ENCODE measurements at places on chromosomes 6 and 20.

DNA sequence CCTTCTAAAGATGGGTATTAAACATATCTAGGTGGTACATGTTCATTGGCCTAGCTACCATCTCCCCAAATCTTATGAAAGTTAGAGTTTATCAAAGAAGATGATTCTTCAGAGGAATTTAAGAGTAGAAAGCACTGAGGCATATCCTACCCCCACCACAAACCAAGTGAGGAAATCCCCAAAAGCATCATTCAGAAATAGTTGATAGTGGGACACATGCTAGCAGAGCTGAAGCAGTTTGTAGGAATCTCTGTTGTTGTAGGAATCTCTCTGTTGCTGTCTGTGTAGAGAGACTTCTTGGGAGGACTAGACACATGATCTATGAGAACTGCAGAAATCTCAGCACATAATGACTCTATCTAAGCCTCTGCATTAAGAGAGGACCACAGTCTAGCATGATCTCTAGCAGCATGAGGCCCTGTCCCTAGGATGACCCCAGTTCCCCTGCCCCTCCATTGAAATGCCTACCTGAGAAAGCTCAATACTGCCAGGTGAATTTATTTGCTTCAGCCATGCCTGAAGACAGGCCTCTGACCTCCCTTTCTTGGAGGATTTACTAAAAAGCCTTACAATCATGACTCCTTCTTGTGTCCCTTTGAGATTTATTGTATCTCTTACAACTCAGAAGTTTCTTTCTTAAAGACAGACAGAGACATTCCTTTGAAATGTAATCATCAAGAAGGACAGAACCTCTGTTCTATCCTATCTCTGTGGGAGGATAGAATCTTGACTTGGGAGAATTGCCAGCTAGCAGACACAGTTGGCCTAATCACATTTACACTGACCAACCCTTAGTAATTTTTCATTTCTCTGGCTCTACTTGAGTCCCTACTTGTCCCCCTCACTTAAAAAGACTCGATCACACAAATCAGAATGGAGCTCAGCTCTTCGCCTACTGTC lies 582.4 kb downstream of the PHF3 start:
- DNase-seq: no peak
- H3K4me1 ChIP-seq: no peaks in the 10 kb centered on the region
- no peak overlapping the region for H3K27ac ChIP-seq
- H3K4me3 ChIP-seq: no peak overlapping the region
- H3K27me3 ChIP-seq: no peaks in the 10 kb centered on the region

GRCh38 chr6:88167352-88167937 lies 1.3 kb upstream of the CNR1 start:
- H3K27ac ChIP-seq: no peak overlapping the region
- H3K27me3 ChIP-seq: peaks cover 71% of the 10 kb centered on the region
- H3K4me1 ChIP-seq: no peaks in the 10 kb centered on the region

- no peak overlapping the region for H3K4me3 ChIP-seq
- H3K36me3 ChIP-seq: no peaks in the 10 kb centered on the region
- no peaks in the 10 kb centered on the region for H3K27me3 ChIP-seq
- H3K27ac ChIP-seq: no peak overlapping the region
- no peak for DNase-seq
Measured at GRCh38 chr20:47232518-47232917, 124.0 kb downstream of the ZMYND8 start.

- no peaks in the 10 kb centered on the region for H3K4me1 ChIP-seq
- H3K27ac ChIP-seq: no peak overlapping the region
- H3K4me3 ChIP-seq: no peak overlapping the region
- H3K27me3 ChIP-seq: no peaks in the 10 kb centered on the region
- H3K36me3 ChIP-seq: no peaks in the 10 kb centered on the region
Measured at GRCh38 chr6:33061987-33062386, 11.5 kb downstream of the HLA-DPA1 start.

Data from heart left ventricle (tissue), 16 donors.